ENCODE measurements at places on chromosomes 12 and 14.
A peak's percentile ranks its signal among the peaks of the same experiment; 100 is the strongest.

DNA sequence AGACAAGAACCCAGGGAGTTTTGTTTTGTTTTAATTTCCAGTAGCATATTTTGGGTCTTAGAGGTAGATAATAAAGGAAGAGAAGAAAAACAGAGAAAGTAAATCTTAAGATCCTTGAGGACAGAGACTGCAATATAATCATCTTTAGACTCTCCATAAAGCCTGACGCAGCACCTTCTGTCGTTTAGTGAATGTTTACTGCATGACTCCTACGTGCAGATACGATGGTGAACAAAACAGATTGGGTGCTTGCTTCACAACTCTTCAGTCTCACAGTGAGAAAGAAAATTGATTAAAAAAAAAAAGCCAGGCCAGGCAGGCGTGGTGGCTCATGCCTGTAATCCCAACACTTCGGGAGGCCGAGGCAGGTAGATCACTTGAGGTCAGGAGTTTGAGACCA, 86.9 kb downstream of the STON2 start:
- no peak for DNase-seq

GRCh38 chr12:71786829-71787228, 32.2 kb downstream of the RAB21 start:
- DNase-seq = no peak

GRCh38 chr14:34324363-34324795, 137.7 kb downstream of the SPTSSA start:
- DNase-seq = peak; percentile 23

DNA sequence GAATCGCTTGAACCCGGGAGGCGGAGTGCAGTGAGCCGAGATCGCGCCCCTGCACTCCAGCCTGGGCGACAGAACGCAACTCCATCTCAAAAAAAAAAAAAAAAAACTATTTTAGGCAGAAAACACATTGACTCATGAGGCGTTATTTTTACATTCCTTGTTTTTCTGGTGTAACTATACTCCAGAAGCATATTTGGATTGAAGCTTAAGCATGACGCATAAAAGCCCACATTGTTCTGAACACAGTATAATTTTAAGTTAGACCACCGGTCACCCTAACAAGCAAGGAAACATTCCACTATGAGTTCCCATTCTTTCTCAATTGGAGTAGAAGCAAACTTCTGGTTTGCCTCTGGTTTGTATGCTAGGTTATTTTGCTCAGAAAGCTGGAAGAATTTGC, 173.0 kb downstream of the MYRFL start:
- DNase-seq = no peak

DNA sequence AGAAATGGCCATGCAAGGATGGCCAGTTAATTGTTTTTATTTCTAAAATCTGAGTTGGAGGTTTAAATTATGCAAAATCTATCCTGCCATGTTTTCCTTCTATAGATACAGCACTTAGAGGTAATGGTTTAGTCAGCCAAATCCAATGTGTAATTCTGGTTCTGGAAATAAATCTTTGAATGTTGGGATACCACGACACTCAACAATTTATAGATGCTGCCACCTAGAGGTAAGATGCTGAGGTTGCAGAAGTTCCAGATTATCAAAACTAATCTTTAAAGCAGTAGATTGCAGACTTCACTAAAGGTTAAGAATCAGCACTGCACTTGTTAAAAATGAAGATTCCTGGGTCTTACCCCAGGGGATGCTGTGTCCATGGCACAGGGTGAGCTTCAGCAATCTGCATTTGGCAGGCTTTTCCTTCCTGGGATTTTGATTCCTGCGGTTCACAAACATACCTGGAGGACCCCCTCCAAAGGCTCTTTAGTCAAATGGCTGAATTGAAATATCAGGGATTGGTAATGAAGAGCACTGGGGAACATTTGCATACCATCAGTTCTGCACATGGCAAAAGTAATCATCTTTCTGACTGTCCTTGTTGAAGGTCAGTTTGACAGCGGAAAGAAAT, 53.4 kb upstream of the ANO4 start:
- DNase-seq = no peak

DNA sequence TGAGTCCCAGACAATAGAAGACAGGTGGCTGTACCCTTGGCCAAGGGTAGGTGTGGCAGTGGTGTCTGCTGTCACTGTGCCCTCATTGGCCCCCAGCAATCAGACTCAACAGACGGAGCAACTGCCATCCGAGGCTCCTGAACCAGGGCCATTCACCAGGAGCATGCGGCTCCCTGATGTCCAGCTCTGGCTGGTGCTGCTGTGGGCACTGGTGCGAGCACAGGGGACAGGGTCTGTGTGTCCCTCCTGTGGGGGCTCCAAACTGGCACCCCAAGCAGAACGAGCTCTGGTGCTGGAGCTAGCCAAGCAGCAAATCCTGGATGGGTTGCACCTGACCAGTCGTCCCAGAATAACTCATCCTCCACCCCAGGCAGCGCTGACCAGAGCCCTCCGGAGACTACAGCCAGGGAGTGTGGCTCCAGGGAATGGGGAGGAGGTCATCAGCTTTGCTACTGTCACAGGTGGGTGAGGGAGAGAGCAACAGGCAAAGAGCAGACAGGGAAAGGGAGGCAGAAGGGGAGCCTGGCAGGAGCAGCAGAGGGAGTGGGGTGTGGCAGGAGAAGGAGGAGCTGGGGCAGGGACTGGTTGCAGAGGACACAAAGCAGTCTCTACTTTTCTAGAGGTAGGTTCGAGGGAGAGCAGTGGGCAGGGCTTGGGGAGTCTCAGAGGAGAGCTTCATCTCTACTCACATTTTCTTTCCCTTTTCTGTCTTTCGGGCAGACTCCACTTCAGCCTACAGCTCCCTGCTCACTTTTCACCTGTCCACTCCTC, 452 bp downstream of the INHBE start:
- no peak for DNase-seq

DNA sequence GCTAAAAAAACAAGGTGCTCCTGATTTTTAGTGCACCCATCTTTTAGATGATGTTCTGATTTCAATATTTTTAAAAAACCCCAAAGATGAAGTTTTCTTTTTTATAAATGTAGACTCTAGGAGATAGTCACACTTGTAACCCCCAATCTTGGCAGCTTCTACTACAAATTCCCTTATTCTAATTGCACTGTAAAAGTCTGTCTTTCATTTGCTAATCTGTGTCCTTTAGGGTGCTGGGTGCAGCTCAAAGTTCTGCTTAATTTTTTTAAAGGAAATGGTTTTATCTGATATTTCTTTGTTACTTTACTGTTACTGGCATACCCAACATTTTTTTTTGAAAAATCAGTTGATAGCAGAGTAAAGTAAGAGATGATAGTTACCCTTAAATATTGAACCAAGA, 172.0 kb downstream of the TRHDE start:
- no peak for DNase-seq

GRCh38 chr14:49249022-49249421, 337.2 kb downstream of the RPS29 start:
- no peak for DNase-seq

DNA sequence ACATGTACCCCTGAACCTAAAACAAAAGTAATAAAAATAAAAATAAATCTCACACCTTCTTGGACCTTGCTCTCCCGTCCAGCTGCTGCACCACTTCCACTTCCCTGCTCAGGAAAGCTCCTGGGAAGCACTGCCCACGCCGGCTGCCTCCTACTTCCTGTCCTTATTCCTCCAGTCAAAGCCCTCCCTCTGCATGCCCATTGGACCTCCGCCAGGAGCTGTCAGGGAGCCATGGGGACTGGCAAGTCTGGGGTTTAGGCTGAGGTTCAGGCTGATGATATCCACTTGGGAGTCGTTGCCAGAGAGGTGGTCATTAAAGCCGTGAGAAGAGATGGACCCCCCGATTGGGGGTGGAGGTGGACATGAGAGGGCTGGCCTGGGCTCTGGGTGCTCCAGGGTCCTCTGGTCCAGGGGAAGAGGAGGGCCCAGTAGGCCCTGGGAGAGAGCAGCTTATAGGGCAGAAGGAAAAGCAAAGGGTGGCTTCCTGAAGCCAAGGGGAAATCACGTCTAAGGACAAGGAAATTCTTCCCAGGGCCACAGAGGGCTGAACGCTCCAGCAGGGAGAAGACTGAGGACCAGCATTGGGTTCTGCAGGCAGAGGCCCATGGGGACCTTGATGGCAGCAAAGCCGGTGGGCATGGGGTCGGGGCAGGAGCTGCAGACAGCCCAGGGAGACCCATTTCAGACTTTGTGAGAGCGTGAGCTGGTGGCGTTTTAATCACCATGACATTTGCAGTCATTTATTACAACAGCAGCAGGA, 78.7 kb downstream of the FZD10 start:
- DNase-seq = no peak

DNA sequence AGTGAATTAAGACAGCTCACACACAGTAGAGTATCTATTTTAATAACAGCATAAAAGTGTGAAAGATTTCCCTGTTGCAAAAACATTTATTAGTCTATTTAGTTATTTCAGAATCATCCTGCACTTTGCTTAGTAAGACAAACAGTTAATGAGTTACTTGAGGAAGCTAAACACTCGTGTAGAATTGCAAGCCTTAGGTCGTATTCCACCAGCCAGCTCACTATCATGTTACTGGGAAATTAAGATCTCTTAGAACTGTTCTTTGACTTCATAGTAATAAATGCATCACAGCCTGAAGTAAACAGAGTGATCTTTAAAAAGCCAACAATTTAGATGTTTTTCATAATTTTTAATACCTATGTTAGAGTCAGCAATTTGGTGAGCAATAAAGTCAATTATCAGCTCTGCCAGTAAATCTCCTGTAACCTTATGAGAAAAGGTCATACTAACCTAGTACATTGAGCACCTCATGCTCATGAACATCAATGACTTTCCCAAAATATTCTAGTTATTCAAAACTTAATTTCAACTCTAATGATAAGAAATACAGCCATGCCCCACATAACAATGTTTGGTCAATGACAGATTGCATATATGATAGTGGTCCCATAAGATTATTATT, 26.7 kb upstream of the ETNK1 start:
- no peak for DNase-seq

DNA sequence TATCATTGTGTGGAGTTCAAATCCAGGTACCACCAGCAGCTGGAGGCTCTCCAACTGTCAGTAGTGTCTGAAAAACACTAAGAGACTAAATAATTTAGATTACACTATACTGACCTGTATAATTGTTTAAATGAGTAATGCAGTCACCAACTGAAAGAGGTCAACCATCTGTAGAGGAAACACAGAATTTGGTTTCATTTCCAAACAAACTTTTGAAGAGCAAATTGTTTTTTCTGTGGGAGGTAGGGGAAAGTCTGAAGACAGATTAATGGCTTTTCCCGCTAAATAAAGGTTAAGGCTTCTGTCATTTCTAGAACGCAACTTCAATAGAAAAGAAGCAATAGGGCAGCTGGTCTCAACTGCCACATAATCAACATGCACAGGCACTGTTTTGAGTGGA, 462.6 kb downstream of the PRKD1 start:
- DNase-seq = no peak

GRCh38 chr12:49809381-49809905, 18.8 kb downstream of the NCKAP5L start:
- peak; percentile 56 for DNase-seq

DNA sequence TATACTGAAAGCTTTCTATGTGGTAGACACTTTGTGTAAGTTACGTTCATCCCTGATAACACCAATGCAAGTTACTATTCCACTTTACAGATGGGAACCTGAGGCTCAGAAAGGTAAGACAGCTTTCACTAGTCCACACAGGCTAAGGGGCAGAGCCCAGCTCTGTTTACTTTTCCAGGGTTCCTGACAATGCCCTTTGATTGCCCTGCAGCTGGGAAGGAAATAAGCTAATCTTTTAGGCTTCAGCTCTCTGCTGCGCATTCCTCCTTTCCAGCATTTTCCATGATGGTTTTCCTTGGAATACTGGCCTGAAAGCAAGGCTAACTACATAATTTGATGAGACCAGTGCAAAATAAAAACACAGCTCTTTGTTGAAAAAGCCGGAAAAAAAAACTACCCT, 185.7 kb upstream of the BTG1 start:
- no peak for DNase-seq

DNA sequence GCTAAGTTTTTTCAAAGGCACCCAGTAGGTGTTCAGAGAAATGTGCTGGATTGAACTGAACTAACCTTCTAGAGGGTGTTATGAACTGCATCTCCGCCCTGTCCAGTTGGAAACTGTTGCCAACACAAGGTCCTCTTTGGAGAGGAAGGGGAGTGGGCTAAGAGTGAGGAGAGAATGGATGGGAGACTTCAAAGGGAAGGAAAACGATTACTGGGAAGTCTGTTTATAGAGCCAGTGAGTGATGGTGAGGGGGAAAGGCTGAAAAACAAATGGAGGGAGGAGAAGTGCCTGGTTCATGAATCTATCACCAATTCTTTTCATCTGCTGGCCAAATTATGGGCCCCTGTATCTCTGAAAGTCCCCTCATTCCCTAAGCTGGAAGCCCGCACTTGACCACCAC, 86.0 kb upstream of the TBX5 start:
- no peak for DNase-seq

DNA sequence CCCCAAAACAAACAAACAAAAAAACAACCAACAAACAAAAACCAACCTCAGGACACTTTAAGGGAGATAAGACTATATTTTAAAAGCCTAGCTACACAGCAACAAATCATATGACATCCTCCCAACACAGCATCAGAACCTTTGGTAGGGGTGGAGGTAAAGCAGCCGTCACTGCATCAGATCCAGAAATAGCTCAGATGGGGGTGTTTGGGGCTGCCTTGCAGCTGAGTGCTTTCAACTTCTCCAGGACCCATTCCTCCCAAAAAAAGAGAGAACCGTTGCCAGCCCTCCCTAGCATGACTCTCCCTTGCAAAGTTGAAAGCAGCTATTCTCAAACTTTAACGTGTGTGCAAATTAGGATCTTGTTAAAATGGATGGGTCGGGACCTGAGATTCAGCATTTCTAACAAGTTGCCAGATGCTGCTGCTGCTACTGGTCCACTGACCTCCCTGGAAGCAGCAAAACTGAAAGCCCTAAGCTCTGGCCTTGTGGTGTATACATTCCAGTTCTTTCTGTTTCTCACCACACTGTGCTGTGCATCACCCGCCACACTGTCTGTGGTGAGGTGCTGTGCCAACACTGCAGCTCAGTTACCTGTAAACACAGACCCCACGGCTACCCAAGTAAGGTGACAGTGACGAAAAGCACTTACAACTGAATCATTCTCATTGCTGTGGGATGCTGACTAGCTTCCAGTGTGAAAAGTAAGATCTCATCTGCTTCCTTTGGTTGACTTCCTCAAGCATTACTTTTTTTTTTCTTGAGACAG, 54.0 kb downstream of the SLC38A1 start:
- DNase-seq = no peak
